ENCODE measurements at places on chromosomes 2 and 18.

DNA sequence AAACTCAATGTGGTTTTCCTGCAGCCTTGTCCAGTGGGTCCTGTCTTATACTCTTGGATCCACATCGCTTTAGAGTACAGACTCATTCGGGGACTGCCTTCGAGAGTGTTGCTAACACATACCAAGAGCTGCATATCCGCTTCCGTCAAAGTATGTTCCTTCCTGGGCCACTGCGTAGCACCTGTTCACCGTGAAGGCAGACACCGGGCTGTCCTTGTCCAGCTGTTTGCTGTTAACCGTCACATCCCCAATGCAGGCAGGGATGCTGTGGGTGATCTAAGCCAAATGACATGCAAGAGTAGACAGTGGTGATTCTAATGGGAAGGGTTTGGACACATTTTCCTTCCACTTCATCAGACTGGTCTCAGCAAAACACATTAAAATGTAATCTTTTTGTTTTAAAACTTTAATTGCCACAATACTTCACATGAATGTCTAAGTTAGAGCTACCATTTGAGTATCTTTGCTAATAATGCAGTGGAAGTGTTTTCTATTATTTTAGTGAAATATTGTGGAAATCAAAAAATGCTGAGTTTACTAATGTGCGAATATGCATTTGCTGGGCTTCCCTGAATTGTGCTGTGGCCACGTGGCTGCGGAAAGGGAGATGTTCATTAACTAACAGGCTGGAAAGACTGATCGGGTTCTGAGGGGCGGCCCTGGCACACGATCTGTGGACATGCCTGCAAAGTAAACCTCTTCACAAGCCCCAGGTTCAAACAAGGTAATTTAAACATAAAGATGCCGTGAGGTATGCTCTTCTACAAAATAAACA lies 169.1 kb downstream of the LAMA1 start:
- no peak for DNase-seq

DNA sequence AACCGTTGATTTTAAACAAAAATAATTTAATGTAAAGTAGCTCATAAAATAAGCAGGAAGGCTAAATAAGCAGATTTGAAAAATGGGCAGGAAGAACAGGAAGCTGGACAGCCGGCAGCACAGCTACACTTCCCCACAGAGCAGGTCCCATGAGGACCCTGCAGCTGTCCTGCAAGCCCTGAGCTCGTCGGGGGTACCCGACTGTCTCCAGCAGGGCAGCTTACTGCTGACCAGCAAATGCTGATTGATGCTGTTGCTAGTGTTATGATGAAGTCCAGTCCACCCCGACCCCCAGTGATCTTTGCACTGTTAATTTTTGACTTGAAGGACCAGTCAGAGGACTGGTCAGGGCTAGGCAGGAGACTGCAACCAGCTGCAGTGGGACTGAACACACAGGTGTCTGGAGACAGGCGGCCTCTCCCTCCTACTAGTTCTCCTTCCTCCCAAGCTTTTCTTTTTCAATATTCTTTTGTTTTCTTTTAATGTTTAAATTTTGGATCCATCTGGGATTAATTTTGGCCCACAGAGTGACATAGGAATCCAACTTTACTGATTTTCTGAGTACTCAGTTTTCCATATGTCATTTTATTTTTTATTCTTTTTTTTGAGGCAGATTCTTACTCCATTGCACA lies 27.7 kb downstream of the POLE4 start:
- DNase-seq = no peak

GRCh38 chr18:61503688-61504087 lies 170.5 kb downstream of the CDH20 start:
- DNase-seq = no peak

DNA sequence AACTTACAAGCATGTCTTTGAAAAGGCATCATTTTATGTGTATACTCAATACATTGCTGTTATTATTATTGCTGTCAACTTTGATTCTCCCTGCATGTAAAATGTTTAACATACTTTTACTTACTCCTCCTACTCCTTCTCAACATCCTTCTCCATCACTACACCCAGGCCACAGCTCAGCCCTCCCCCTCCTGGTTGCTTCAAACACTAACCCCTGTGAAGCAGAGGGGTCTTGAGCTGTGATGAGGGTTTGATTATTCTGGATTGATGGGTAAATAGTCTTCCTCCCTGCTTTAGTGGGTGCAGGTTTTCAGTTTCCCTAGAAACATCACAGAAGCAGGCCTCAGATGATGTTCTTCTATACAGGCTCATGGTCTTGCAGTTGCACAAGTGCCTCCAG lies 221.0 kb downstream of the OSR1 start:
- DNase-seq = no peak

GRCh38 chr2:148110184-148110583 lies 89.3 kb downstream of the MBD5 start:
- no peak for DNase-seq

DNA sequence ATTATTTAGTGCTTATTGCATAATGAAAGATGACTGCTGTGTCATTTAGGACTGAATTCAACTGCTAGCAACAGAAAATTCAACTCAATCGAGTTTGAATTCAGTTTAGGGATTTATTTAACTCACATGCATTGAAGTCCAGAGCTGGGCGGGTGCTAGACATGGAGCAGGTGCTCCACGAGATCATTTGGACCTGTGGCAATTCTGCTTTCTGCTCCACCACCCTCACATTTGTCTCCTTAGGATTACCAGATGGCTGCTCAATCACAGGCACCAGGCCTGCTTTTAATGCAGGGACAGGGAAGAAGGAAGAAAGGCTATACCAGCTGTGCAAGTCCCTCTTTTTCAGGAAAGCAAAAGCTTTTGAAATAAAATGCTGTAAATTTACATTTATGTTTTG lies 572.9 kb upstream of the SLC8A1 start:
- DNase-seq = no peak

DNA sequence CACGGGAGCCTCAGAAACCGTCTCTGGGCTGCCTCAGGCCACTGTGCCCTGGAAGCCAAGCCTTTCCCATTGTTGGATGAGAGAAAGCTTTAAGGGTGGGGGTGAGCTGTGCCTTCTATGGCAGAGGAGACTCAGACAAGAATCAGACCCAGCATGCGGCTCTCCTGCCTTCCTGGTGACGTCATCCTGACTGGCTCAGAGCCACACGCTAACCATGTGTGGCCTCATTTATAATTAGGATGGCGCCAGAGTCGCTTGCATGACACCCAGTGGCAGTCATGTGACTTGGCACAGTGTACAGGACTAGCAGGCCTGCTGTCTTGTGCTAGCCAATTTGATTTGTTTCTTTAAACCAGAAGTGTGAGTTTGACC lies 99.1 kb downstream of the SH3BP4 start:
- DNase-seq = peak; percentile 75

DNA sequence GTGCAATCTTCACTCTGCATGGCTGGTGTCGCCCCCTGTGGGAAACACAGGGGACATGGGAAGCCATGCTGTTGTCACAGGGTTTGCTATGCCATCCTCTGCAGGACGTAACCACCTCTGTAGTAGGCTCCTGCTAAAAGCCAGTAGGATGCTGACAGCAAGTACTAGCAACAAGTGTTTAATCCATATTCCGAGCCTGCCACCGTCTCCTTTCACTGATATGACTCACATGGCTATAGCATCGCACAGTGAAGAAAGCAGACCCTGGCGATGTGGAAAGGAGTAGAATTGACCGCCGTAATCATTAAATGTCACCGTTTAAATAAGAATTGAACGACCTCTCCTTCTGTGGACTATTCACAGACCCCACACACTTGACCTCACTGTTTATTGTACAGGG lies 57.8 kb downstream of the CD8B2 start:
- DNase-seq = no peak

GRCh38 chr2:238821391-238821790 lies 26.5 kb upstream of the TWIST2 start:
- no peak for DNase-seq

DNA sequence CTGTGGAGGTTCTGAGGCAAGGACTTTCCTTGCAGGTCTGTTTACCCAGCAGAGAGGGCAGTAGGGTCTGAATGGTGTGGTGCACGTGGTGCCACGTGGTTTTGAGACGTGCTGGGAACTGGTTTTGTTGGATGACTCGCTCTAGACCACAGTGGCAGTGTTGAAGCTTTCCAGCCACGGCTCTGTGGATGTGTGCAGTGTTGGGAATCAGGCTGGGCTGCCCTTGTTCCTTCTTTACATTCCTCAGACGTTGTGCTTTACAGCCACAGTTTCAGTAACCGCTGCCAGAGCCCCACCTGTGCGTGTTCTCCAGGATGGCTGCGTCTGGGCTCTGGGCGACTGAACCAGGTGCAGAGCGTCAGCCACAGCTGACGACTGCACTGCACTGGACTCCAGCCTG lies 8.2 kb downstream of the CTDP1 start:
- DNase-seq = no peak

DNA sequence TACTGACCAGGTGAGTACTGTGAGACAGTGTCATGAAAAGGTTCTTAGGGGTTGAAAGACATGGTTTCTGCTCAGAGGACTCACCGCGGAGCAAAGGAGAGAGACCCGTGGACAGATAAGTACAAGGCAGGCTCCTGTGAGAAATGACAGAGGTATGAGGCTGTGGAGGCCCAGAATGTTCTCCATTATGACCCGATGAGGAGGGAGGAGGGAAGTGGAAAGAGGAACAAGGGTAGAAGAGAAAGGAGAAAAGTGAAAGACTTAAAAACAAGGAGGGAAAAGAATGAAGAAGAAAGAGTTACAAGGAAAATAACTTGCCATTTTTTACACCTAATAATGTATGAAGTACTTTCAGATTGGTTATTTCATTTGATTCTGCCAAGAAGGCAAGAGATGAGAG lies 29.8 kb downstream of the MAPRE3 start:
- no peak for DNase-seq

All from NCI-H2171 (cell line).